ENCODE measurements at places on chromosomes 1 and 21. TPM values are rescaled to one million over a fixed set of nuclear protein-coding genes. Genes with fewer than 3 reads are reported as not detected.

Gene INSRR
- not detected for total RNA-seq

Gene GJA5
- 97.3 TPM for total RNA-seq

Gene SEMA4A
- total RNA-seq, result 0.27 TPM

Gene PROX1
- total RNA-seq, result 3.1 TPM

Gene HCN3
- total RNA-seq, result 0.90 TPM

Gene IL20
- total RNA-seq, result not detected

Gene RGS8
- total RNA-seq, result not detected

Gene DMRTA2
- total RNA-seq, result not detected

Gene PYHIN1
- total RNA-seq, result not detected

Gene OR2L8
- not detected for total RNA-seq

Gene C1orf94
- not detected for total RNA-seq

Gene CELA3A
- 0.09 TPM for total RNA-seq

Gene FCN3
- total RNA-seq, result 0.72 TPM

Gene KPRP
- total RNA-seq, result not detected

Gene FBLIM1
- total RNA-seq, result 319 TPM
